ENCODE measurements at places on chromosomes 2 and 18. TPM values are rescaled to one million over a fixed set of nuclear protein-coding genes. Genes with fewer than 3 reads are reported as not detected.

PECR gene
- 17.0 TPM for total RNA-seq

TBR1 gene
- not detected for total RNA-seq

AQP12B gene
- not detected for total RNA-seq

IL1RL2 gene
- total RNA-seq = 1.7 TPM

GRCh38 chr2:118979152-118979861, 37.3 kb downstream of the MARCO start:
- DNase-seq = no peak

GRCh38 chr2:172639256-172639655, 83.4 kb downstream of the PDK1 start:
- DNase-seq = no peak

DNA sequence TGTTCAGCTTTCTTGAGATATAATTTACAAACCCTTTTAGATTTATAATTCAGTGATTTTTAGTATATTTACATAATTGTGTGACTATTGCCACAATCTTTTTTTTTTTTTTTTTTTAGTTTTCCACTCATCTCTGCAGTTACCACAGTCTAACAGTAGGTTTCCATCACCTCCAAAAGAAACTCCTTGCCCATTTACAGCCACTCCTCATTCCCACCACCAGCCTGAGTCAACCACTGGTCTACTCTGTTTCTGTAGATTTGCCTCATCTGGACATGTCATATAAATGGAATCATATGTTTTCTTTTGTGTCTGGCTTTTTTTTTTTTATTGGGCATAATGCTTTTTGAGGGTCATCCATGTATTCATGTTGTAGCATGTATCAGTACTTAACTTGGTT, 16.1 kb downstream of the MTX2 start:
- DNase-seq = no peak

GRCh38 chr2:47354013-47354847, 48.7 kb upstream of the MSH2 start:
- DNase-seq = no peak

- DNase-seq = no peak
These were observed 14.3 kb upstream of the MAP3K2 start for GRCh38 chr2:127401757-127402695.

- no peak for DNase-seq
These were observed 133.8 kb upstream of the ACVR2A start for GRCh38 chr2:147711031-147711430.

DNA sequence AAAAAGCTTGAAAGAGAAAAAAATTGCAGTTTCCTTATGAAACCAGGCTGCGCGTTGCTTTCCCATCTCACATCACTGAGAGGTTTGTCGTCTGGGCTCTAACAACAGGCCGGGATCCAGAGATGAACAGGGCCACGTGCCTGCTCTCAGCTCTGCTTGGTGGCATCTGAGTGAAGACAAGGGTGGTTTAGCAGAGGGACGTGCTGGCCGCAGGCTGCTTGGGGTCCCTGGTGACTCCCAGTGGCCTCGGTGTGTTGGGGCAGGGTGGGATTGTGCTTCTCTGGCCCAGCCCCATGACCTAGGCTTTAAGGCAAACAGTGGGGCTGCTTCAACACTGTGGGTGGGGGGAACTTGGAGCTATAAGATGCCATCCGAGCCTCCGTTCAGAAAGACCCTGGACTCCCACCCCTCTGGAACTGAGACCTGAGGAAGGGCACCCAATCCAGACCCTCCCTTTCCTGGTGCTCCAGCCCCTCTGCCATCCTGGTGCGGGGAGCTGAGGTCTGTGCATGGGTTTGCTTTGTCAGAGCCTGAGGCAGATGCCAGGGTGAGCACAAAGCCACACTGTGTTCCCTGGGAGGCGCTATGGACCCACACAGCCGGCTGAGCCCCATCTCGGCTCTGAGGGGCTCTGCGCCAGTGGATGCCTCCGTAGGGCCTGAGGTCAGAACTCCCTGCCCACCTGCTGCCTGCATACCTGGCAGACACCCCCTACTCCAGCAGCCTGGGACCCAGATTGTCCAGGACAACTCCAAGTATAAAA, 18.4 kb upstream of the HPCAL1 start:
- DNase-seq = no peak

DNA sequence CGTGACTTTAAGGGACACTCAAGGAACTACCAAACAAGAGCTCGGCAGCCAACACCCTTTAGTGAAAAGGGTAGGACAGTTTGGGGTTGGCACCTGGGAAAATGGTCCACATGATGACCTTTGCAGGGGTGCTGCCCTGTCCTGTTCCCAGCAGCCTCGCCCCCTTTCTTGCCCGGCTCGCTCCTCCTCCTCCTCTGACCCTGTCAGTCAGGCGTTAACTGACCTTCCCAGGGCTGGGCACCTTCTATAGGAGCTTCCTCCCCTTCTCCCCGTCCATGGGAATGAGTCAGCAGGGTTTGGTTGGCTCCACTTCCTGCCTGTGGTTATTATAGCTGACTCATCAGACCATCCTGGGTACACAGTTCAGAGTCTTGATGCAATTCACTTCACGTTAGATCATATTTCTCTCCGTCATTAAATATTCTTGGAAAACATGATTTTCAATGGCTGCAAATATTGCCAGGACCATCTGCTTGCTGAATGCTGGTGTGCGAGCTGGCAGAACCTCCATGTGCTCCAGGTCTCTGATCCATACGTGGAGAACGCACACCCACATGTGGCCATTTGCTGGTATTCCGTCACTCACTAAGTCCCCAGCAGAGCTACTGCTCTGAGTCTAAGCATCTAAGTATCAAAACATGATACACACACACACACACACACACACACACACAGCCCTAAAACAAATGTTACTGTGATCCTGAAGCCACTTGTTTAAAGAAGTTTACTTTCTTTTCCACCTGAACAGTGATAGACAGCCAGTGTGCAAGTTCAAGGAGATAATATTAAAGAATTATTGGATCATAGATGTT, 185.0 kb downstream of the ANAPC1 start:
- peak; percentile 72 for DNase-seq

DNA sequence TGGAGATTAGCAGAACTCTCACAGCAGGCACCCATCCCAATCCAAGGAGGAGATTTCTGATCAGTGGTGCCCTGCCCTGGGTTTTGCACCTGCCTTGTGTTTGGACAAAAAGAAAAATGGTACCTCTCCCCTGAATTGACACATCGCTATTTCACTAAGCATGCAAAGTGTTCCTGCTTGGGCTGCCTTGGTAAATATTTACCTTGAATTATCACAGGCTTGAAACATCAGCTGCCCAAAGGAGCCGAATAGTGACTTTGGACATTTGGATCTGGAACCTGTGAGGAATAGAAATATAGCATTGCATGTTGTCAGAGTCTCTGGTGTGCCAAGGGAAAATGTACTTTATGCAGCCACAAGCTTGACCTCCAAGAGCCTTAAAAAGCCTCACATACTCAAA, 926.4 kb upstream of the FANCL start:
- DNase-seq = no peak

- peak; percentile 55 for DNase-seq
These were observed 524.2 kb upstream of the TCF4 start for GRCh38 chr18:56112013-56112749.

DNA sequence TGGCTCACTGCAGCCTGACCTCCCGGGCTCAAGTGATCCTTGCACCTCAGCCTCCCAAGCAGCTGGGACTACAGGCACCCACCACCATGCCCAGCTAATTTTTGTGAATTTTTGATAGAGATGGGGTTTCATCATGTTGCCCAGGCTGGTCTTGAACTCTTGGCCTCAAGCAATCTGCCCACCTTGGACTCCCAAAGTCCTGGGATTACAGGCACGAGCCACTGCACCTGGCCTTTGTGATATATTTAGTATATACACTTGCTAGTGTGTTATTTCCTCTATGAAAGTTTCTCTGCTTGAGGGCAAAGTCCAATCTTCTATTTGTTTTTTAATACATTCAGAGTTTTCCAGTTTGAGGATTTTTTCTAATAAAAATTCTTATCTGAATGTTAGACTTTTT, 119.3 kb downstream of the GALNT3 start:
- no peak for DNase-seq

DNA sequence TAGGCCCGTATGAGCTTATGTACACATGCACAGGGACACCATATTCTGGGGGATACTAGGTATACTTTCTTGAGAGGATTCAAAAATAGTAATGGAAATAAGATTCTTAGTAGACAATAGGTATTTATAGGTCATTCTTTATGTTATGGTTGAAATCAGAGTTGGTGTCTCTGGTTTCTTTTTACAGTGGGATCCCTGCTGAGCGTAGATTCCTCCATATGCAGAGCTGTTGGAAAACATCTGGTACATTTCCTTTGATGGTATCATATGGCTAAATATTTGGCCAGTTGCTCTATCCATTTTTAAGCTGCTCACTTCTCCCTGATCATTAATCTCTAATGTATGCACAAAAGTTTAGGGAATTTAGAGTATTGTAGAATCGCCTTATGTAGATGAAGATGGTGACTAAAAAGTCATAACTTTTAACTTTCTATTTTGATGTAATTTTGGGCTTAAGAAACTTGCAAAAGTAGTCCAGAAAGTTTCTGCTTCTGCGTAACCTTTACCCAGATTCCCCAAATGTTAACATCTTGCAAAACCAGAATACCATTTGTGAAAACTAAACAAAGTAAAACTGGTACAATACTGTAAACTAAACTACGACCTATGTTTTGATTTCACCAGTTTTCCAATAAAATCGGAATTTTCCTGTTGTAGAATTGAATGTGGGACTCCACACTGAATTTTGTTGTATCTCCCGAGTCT, 5.4 kb downstream of the ARHGAP28 start:
- no peak for DNase-seq

DNA sequence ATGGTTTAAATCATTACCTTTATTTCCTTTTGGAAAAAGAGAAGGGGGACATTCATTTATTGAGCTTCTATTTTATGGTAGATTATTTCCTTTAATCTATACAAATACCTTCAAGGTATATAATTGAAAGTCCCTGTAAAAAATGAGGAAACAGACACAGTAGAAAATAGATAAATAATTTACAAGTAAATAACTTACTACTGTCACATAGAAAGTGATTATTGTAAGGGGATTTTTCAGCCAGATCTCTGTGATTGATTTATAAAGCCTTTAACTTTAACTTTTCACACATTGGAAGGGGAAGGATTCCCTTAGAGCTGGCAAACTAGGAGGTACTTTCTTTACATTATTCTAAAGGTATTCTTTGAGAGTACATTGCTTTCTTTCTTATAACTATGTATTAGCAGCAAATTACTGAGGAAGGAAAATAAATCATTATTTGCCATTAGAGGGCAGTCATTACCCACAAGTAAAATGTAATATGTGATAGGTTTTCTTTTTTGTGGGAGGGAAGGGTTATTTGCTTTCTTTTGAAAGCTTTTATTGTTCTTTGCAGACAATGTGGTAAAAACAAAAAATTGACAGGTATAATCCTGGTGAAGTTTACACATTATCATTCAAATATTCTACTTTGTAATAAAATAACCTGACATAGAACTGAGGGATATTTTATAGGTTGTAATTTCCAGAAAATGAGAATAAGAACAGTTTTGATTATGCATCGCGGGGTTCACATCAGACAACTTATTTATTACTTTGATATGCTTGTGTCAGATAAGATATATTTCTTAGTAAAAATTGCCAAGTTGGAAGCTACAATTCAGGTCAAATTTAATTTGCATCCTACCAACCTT, 24.8 kb upstream of the RPE start:
- DNase-seq = no peak

- DNase-seq = no peak
These were observed 357.0 kb upstream of the TMEFF2 start for GRCh38 chr2:192551760-192552159.

GRCh38 chr2:36459725-36460137, 104.2 kb downstream of the CRIM1 start:
- DNase-seq = no peak

- DNase-seq = no peak
These were observed 44.4 kb upstream of the MBP start for GRCh38 chr18:77177009-77177408.

DNA sequence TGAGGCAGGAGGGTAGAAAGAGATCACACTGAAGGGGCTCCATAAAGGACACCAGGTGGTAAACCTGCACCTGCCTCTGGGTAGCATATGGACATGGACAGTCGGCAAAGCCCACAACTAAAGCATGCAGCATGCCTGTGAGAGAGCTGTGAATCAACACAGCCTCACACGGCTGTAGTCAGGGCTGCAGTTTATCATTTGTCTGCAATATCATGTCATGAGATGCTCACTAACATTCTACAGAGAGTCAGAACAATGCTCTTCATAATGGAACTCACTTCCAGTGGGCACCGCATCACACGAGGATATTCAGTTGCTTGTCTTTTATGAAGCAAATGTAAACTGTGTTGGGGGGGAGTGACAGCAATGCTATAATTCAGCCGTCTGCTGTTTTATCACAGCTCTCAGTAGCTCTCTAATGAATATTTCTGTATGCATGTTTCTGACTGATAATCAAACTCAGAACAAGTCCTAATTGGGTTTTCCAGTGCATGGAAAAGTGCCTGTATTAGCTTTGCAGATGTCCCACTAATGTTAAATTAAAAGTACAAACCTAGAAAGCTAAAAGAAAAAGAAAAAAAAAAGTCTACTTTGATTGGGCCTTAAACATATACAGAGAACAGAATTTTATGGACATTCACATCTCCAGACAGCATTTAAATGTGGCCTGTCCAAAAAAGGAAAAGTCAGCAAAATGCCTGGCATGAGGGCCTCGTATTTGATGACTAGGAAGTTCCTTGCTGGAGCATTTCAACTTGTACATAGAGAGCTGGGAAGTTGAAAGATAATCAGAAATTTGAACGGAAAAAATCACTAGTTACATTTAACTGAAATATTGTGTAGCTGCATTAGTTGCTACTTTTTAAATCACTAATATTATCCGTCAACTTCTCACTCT, 406.1 kb upstream of the SOX11 start:
- DNase-seq = no peak

GRCh38 chr2:227886149-227886548, 14.7 kb downstream of the DAW1 start:
- no peak for DNase-seq

DNA sequence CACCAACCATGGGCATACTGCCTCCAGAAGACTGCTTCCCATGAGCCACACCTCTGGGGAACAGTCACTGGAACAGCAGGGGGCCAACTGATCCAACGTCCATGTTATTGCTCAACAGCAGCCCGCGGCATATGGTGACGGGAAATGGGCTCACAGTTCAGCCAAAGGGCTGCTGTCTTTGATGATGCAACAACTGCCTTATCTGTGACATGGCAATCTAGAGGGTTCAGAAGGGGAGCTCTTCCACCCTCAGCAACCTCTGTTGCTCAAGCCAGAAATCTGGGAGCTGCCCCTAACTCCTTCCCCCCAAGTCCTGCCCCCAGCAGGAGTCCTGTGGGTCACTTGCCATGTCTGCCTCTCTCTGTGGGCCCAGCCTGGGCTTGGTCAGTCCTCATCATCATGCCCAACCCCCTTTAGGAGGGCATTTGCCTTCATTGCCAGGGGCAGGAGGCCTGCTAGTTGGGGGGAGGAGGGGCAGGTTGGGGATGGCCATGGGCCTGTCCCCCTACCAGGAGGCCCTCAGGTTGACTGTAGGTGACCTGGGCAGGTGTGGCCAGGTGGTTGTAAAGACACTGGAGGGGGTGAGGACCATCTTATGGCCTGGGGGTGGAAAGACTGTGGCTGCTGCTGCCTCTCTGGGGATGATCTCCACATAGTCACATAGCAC, 212.9 kb downstream of the CYP26B1 start:
- DNase-seq = no peak
